GOT3 (cell line): ENCODE measurements at places on chromosomes 11 and 22.

DNA sequence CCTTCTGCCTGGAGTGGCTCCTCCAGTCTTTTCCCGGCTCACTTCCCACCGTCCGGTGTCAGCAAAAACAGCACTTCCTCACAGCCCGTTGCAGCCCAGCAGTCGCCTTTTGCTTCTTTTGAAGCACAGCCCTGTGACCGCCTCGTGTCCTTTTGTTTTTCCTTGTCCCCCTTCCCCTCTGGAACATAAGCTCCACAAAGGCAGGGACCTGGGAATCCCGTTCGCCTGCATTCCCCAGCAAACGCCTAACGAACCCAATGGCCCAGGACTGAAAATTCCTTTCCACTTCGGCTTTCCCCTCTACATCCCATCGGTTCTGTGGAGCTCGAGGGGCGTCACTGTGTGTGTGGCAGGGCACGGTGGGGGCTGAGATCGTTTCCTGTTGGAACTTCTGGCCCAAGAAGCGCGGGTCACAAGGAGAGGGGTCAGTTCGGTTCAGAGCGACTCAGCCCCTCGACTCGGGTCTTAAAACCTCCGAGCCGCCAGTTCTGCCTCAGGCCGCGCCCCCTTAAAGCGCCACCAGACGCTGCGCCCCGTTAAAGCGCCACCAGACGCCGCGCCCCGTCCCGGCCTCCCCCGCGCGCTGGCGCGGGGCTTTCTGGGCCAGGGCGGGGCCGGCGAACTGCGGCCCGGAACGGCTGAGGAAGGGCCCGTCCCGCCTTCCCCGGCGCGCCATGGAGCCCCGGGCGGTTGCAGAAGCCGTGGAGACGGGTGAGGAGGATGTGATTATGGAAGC is 841 bp downstream of the RIC8A start:
- DNase-seq, result no peak

DNA sequence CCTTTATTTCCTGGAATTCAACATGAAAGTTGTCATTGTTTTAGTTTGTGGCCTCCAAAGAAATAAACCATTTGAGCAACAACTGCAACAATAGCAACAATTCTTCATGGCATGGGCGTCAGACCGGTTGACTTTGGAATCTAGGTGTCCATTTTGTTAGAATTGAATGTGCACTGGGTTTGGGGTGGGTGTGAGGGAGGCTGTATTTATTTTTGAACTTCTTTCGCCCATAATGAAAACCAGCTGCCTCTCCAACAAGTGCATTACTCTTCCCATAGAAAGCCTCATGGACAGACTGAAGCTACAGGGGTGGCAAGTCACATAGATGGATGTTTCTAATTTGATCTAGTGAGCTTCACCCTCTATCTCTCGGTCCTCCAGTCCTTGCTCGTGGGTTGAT is 85.4 kb downstream of the ADAMTS15 start:
- DNase-seq, result no peak

DNA sequence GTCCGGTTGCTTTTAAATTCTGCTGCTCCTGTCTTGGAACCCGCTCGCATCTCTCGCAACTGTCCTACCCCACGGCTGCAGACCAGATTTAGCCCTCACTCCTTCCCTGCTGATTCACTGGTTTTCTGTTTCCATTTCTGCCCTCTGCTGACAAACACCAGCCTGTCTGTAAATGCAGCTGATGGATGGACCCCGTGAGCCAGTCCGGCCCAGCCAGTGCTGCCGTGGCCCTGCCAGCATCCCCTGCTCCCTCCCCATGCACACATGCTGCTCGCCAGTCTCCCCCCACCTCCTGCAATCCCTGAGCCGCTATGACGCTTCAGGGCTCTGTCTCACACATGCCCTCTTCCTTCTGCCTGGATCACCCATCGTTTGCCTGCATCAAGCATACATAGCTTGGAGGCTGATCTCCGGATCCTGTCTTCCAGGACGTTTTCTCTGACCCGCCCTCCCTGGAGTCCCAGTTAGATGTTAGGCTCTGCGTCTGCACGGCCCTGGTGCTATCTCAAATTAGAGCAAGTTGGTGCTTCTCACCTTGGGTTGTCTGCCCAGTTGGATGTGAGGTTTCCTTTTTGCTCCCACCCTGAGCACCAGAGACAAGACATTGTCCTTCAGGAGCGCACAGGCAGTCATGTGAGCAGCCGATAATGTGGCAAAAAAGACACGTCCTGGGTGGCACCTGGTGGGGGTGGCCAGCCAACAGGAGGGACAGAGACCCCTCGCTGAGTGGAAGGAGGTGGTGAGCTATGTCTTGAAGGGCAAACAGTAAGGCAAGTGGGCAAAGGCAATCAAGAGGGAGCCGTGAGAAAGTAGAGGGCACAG is 4.3 kb upstream of the ACR start:
- no peak for DNase-seq

- DNase-seq, result no peak
Measured at GRCh38 chr22:28198692-28199091, 279.6 kb upstream of the PITPNB start.

DNA sequence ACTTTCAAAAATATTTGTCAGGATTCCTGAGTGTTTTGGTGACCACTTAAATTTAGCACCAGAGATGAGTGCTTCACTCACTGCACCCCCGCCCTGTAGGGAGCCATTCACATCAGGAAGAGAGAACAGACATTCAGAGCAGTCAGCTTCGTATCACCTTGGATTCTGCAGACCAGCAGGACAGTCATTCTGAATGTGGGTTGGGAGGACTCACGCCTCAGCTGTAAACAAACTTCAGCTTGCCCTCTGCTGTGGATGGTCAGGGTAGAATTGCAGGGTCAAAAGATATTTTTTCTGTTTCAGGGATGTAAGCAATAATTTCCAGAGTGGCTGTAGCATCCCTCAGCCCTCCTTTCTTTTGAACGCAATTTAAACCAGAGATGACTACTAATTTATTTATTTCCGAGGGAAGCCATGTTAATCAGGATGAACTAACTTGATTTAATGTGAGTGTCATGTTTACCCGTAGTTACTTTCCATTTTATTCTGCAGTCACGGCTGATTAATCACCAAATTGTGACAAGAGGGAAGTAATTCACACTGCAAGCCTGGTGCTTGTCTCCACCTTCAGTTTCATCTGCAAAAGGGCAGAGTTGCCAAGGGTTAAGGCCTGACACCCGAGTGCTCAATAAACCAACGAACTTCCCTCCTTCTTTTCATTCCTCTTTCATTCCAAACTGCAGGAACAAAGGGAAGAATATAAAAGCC is 174.2 kb upstream of the DDI1 start:
- DNase-seq, result no peak

- no peak for DNase-seq
Measured at GRCh38 chr11:75802913-75803820, 11.8 kb upstream of the UVRAG start.

- DNase-seq, result no peak
Measured at GRCh38 chr22:34489861-34490260, 569.6 kb upstream of the LARGE1 start.
